ENCODE measurements at places on chromosomes 2 and 18.

GRCh38 chr2:191488135-191488534 lies 189.8 kb upstream of the NABP1 start:
- DNase-seq: no peak

- no peak for DNase-seq
These were observed 1.5 kb downstream of the CTDSP1 start for GRCh38 chr2:218400930-218401881.

DNA sequence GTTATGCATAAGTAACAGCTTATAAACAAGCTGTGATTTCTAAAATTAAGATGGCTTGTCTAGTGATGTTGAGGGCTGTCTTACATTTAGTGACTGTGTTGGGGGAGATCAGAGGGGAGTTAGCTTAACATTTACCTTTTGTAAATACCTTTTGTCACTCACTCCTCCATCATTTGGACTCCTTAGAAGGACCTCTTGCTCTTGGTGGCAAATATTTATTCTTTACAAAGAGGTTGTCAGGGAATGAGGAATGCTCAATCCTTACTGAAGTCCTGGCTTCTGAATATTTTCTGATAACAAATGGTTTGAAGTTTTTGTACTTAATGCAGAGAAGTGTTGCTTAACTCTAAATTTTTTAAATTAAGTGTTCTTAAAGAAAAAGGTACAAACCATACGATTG lies 438.8 kb upstream of the FAM98A start:
- DNase-seq: no peak

DNA sequence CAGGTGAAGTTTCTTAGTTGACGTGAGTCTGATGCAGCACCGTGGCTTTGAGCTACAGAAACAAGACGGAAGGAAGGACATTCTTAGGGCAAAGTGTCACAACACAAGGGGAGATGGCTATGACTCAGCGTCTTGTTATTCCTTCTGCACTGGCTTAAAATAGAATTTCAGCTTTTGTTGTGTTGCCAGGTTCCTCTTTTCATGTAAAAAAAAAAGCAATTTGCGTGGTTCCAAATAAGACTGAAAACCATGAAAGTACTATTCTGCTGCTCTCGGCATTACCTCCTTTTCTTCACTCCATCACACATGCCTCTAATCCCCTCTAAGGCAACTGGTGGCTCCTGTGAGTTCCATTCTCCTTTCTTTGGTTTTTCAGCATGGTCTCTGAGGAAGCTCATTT lies 150.1 kb downstream of the ANTXR1 start:
- peak; percentile 63 for DNase-seq

DNA sequence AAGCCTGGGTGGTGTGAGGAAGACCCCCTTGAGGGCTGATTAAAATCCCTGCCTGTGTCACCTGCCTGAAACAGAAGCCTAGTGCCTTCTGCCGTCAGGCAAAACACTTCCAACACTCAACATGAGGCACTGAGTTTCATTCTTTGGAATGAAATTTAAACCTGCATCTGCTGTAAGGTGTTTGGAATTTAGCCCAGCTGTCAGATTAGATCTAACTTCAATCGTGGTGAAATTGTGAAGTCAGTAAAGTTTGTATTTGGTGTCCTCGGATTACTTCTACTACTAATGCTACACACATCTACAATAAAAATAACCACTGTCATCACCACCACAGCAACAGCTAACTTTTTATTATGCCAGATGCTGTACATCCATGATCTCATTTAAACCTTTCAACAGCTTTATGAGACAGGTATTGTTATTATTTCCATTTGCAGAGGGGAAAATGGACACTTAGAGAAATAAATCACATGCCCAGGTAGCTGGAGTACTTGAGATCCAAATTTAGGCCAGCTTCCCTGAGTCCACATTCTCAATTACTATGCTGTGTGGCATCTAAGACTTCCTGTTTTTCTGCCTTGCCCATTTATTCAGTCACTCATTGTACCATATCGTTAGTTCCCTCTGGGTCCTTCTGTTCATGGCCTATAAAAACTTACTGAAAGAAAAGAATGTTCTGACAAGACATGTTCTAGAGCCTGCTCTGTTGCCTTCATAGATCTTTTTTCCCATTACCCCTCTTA lies 98.2 kb upstream of the GCFC2 start:
- no peak for DNase-seq
